ENCODE measurements at places on chromosomes 7 and 10. TPM values are rescaled to one million over a fixed set of nuclear protein-coding genes. Genes with fewer than 3 reads are reported as not detected.

Gene SEMA3C
- 0.33 TPM for total RNA-seq

Gene ZNF679
- total RNA-seq: not detected

Gene TYW1B
- total RNA-seq: 4.2 TPM

Gene IKZF1
- total RNA-seq: not detected

Gene LEP
- not detected for total RNA-seq

Gene CYREN
- total RNA-seq: 28.8 TPM

Gene FLNC
- 182 TPM for total RNA-seq

Gene WNT8B
- total RNA-seq: not detected

Gene GPR85
- 2.8 TPM for total RNA-seq

Gene DPYSL4
- 47.4 TPM for total RNA-seq

Gene SEMA3E
- total RNA-seq: 1.7 TPM

Gene HSPA14
- total RNA-seq: 11.1 TPM

Gene CDC14C
- not detected for total RNA-seq

Gene PON3
- total RNA-seq: 0.19 TPM

Gene GPR37
- 0.76 TPM for total RNA-seq

Gene NEUROG3
- total RNA-seq: not detected

Gene LRRC18
- total RNA-seq: not detected

Gene AKR1C4
- not detected for total RNA-seq

Gene OPALIN
- not detected for total RNA-seq

Gene H2BK1
- not detected for total RNA-seq

Gene NDUFB8
- 121 TPM for total RNA-seq

Gene DENND10
- total RNA-seq: 67.7 TPM

Gene ZPBP
- total RNA-seq: not detected

Gene JCAD
- 61.6 TPM for total RNA-seq

Gene TMEM26
- total RNA-seq: under 0.01 TPM

Gene DRGX
- total RNA-seq: not detected

Gene SH2D4B
- 0.10 TPM for total RNA-seq

Gene DEPP1
- 421 TPM for total RNA-seq

Gene CLDN3
- not detected for total RNA-seq

Gene C10orf67
- not detected for total RNA-seq

Gene CCDC126
- total RNA-seq: 16.7 TPM

Gene TAS2R5
- 1.5 TPM for total RNA-seq

Gene PLA2G12B
- total RNA-seq: not detected

Gene TBXAS1
- 2.9 TPM for total RNA-seq

Gene NXPH1
- not detected for total RNA-seq

Gene CTAGE6
- total RNA-seq: 0.65 TPM

Gene CLCN1
- total RNA-seq: not detected

Gene WEE2
- not detected for total RNA-seq

Gene AGMO
- total RNA-seq: 11.8 TPM

Gene GNAT3
- not detected for total RNA-seq

Gene VENTX
- total RNA-seq: not detected
